ENCODE measurements at places on chromosomes 1 and 21.
A peak's percentile ranks its signal among the peaks of the same experiment; 100 is the strongest.

DNA sequence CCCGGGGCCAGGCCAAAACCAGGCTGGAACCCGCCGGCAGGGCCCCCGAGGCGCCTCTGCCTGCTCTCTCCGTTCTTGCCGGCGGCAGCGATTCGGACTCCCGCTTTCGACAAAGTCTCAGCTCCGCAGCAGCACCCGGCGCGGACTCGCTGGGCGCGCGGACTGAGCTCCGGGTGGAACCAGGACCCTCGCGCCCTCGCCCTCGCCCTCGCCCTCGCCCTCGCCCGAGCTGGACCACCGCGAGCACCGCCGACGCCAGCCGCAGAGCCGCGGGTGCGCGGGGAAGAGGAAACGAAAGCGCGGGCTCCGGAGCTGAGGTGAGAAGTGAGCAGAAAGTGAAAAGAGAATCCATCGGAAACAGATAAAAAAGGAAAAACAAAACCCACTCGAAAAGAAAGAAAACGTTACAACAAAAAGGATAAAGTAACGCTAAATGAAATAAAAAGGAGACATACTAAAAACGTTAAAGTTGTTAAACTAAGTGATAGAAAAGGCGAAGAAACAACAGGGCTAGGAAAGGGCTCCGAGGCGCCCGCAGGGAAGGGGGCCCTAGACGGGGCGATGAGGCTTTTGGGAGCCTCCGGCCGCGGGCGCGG, 64.9 kb downstream of the MEF2D start:
- DNase-seq = no peak

GRCh38 chr1:29259802-29260441, 23.6 kb downstream of the PTPRU start:
- DNase-seq = no peak

DNA sequence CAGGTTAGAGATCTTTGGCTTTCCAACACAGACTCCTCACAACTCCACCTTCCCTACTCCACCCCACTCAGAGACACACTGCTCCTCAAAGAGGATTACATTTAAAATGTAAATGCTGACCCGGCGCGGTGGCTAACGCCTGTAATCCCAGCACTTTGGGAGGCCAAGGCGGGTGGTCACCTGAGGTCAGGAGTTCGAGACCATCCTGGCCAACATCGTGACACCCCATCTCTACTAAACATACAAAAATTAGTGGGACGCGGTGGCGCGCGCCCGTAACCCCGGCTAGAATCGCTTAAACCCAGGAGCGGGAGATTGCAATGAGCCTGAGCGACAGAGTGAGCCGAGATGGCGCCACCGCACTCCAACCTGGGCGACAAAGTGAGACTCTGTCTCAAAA, 1.8 kb upstream of the ANP32E start:
- no peak for DNase-seq

GRCh38 chr1:206684003-206684402, 702 bp upstream of the MAPKAPK2 start:
- no peak for DNase-seq

DNA sequence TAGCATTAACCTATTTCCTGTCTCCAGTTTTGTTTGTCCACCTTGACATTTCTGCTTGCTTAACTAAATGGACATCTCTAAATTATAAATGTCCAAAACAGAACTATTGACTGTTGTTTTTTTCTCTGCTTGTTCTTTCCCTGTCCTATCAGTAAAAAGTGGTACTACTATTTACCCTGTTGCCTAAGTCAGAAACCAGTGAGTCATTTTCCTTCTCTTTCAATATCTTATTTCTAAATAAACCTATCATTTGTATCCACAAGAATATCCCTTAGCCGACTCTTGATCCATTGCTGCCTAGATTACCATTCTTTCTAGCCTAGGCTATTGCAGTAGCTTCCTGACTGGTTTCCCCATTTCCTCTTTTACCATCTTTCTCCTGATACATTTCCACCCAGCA, 22.5 kb downstream of the MIER1 start:
- no peak for DNase-seq

DNA sequence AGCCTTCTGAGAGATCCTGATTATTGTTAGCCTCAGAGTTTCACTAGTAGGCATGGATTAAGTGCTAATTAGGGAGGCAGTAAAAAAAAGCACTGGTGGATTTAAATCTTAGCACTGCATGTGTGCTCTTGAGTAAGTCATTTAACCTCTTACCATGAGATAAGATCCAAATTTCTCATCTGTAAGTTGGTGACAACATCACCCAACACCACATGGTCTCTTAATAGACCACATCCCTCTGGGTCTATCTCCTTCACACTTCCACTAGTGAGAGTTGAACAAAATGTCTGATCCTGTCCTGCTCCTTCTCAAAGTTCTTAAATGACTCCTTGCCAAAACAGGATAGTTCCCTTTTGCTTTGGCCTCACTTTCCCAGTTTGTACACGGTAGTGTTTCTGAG, 29.5 kb upstream of the DMRTA2 start:
- DNase-seq = no peak

DNA sequence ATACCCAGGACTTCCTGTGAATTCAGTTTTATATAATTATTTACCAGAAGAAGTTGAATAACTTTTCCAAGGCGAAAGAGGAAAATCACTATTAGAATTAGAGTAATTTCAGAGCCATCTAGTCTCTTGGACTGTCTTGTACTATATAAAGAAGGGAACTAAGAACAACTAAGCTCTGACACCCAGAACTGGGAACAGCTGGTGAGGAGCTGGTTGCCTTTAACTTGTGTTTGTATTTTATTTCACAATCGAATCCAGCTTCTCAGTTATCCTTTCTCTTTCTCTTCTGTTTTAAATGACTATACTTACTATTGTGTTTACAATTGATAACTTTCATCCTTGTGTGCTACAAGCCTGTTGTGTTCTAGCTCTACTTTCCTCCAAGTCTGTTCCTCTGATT, 8.4 kb downstream of the SNX27 start:
- DNase-seq = no peak

- no peak for DNase-seq
Observed at GRCh38 chr21:39156024-39156423, 27.2 kb downstream of the PSMG1 start.

- DNase-seq = no peak
Observed at GRCh38 chr21:35349376-35350080, 300.4 kb upstream of the RUNX1 start.

DNA sequence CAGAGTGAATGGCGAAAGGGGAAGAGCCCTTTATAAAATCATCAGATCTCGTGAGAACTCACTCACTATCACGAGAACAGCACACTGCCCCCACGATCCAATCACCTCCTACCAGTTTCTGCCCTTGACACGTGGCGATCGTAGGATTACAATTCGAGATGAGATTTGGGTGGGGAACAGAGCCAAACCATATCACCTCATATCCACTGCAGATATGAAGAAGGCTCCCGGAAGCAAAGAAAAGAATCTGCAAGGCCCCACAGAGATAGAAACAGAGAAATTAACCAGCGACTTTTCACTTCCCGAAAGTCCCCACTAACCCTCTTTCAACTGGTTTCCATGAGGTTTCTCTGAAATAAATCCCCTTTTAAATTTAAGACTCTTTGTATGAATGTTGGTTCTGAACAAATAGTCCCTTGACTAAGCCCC, 86.2 kb upstream of the IRF2BP2 start:
- DNase-seq = no peak

GRCh38 chr1:70038025-70038424, 167.4 kb downstream of the LRRC40 start:
- no peak for DNase-seq

- DNase-seq = no peak
Observed at GRCh38 chr1:171816300-171816901, 24.9 kb upstream of the DNM3 start.

GRCh38 chr1:161066694-161067093, 3.0 kb downstream of the ARHGAP30 start:
- DNase-seq = no peak

GRCh38 chr1:198630863-198631262, 8.0 kb upstream of the PTPRC start:
- DNase-seq = no peak

DNA sequence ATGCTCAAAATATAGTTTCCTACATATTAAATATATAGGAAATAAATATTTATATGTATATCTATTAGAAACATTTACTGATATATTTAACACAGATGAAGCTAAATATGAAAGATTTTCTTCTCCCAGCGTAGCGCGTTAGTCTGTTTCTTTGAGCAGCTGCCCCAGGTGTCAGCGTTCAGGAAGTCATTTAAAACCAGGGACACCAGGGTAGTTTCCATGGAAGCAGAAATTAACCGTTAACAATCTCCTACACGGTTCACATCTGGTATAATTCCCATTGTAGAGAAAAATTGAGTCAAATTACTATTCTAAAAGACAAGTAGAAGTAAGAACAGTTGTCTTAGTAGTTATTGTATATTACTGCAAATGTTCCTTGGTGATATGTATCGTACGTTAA, 1443.7 kb downstream of the MRPL39 start:
- no peak for DNase-seq

- no peak for DNase-seq
Observed at GRCh38 chr1:61139775-61140549, 57.6 kb downstream of the NFIA start.

GRCh38 chr1:86567878-86568277, 21.0 kb downstream of the CLCA4 start:
- no peak for DNase-seq

DNA sequence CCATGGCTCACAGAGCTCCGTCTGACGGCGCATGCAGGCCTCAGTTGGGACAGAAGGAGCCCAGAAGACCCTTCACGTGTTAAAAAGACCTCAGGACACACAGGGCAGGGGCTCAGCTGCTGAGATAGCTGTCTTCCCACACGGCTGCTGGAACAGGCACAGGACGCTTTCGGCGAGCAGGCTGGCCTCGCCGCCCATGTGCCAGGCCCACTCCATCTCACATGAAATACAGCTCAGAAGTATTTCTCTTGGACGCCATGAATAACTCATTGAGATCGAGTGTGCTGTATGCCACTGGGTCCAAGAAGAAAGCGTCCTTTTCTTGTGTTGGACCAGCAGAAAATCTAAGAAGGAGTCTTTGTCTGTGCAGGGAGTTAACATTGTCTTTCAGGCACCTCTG, 69.6 kb downstream of the SIM2 start:
- DNase-seq = no peak

DNA sequence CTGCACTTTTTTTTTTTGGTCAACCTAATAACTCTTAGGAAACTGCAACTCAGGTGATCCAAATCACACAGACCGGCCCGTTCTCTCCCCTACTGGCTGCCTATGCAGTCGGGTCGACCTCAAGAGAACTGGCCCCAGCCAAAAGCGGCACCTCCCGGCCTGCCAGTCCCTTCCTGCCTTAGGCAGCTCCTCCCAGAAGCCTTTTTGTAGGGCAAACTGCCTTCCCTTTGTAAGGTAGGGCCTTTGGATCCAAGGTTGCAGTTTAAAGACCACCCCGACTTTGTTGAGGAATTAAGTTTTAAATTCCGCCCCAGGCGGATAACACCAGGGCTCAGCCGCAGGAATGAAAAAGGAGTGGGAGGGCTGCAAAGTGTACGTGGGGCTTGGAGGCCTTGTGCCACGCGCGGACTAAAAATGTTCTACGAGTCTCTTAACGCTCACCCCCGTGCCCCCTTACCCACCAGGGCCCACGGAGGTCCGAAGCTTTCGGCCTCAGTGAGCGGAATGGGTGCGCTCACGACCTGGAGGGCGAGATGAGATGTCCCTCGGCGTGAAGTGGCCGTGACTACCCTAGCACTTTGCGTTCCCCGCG, 642 bp upstream of the ST3GAL3 start:
- no peak for DNase-seq

- DNase-seq = no peak
Observed at GRCh38 chr1:23624440-23624839, 65.1 kb upstream of the ID3 start.

- DNase-seq = no peak
Observed at GRCh38 chr21:44330698-44331097, 8.5 kb downstream of the CFAP410 start.

DNA sequence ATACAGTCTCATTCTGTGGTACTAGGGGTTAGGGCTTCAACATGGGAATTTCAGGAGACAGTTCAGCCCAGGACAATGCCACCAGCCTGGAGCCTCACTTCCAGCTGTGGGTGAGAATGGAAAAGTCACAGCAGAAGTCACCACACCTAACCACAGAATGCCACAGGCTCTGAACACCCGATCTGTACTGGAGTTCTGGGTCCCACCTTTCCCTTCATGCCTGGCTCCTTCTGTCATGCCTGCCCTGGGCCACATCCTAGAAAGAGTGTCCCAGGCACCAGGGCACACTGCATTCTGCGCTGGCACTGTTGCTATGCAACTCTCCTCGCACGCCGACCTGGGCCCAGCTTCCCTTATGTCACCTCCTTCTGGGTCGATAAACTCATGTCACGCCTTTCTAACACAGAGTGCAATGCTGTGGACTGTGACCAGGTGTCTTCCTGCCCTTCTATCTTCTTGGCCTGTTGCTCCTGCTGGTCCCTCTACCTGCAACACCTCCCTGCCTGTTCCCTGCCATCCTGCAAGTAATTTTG, 21.2 kb downstream of the RCSD1 start:
- no peak for DNase-seq

- no peak for DNase-seq
Observed at GRCh38 chr1:150567717-150568593, 11.5 kb downstream of the MCL1 start.

- DNase-seq = no peak
Observed at GRCh38 chr1:85024736-85025135, 23.6 kb downstream of the MCOLN3 start.

GRCh38 chr1:41285818-41286217, 43.7 kb upstream of the SCMH1 start:
- no peak for DNase-seq

DNA sequence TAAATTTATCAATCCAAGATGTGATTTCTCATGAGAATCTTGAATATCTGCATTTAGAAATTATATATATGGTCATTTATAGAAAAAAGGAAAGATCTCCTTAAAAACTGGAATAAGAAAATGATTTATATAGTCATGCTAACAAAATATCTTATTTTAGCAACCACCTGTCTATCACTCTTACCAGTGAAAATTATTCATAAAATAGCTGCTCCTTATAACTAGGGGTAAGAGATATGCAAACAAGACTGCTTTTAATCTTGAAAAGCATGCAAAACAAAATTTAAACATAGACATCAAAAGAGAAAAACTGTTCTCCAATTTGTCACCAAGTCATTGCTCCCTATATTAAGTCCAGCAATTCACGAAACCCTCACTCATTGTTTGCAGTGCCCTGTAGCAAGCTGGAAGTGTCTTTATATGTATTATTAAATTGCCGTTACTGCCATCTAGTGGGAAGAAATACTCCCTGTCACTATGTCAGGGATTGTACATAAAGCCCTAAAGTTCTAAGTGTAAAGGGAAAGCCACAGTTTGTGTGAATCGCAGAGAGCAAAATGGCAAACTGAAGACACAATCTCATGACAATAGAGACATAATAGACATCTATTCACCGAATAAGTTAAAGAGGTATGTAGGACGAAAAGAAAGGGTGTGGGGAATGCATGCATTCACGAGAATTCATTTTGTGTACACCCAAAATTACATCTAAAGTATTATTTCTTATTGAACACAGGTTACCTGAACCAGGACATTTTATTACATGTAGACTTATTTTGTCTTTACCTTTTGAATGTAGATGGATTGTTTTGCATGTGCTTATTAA, 600.5 kb downstream of the USP25 start:
- peak; percentile 12 for DNase-seq

- DNase-seq = no peak
Observed at GRCh38 chr1:23470282-23471070, 13.5 kb downstream of the ASAP3 start.

- no peak for DNase-seq
Observed at GRCh38 chr1:228089519-228090380, 7.2 kb downstream of the ARF1 start.

GRCh38 chr1:167561753-167562152, 8.2 kb upstream of the CREG1 start:
- no peak for DNase-seq

GRCh38 chr1:230044729-230045128, 22.3 kb upstream of the GALNT2 start:
- no peak for DNase-seq

Data from DMS79 (cell line).